ENCODE measurements at places on chromosomes 3 and 15.

GRCh38 chr3:45355351-45355750 lies 33.0 kb upstream of the LARS2 start:
- DNase-seq: no peak

DNA sequence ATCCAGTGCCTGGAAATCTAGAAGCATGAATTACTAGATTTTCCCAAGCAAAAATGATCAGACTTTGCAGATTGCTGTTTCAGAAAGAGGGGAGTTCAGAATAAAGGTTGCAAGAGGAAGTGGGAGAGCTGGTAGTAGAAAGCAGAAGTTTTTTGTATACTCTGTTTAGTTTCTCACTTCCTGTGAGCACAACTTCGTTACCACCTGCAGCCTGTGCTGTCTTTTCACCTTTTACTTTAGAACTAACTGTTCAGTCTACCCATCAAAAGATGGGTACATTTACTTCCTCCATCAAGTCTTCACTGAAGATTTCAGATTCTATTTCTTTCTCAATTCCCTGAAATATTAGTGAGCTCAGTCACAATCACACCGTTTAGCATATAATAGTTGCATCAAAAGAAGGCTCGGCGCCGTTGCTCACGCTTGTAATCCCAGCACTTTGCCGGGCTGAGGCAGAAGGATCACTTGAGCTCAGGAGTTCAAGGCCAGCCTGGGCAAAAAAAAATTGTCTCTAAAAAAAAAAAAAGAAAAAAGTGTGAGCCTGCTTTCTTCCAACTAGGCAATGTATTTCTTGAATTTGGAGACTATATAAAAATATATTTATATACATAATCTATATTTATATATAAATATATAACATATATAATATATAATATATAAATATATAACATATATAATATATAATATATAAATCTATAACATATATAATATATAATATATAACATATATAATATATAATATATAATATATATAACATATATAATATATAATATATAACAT lies 1.8 kb upstream of the CEP97 start:
- DNase-seq: no peak

GRCh38 chr3:143814443-143814889 lies 33.8 kb downstream of the SLC9A9 start:
- DNase-seq: no peak

DNA sequence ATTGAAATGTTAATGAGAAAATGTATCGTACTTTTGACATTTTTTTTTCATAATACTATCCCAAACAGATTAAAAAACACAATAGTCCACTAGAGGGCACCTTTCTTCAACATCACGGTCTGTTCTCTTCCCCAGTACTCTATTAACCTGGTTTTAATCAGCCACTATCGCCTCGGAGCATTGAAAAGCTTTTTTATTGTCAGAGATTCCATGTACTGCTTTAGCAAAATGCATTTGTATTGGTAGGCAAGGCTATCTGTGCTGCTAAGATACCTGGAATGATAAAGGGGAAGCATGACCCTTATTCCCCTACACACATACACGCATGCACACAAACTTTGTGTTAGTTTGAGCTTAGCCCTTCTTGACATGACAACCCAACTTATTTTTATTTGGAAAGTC lies 160.1 kb upstream of the IL12A start:
- DNase-seq: no peak

DNA sequence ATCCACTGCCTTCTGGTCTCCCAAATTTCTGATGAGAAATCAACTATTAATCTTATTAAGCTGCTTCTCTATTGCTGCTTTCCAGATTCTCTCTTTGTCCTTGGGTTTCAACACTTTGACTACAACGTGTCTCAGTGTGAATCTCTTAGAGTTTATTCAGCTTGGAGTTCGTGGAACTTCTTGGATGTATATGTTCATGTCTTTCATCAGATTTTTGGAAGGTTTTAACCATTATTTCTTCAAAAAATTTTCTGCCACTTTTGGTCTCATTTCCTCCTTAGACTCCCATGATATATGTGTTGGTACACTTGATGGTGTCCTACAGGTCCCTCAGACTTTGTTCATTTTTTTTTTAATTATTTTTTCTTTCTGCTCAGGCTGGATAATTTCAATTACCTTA lies 36.0 kb downstream of the TICRR start:
- no peak for DNase-seq

GRCh38 chr3:166661621-166662020 lies 718.5 kb downstream of the ZBBX start:
- no peak for DNase-seq

- DNase-seq: no peak
Observed at GRCh38 chr3:190780524-190780923, 82.0 kb downstream of the GMNC start.

- DNase-seq: no peak
Observed at GRCh38 chr15:70870051-70870450, 16.1 kb upstream of the LARP6 start.

DNA sequence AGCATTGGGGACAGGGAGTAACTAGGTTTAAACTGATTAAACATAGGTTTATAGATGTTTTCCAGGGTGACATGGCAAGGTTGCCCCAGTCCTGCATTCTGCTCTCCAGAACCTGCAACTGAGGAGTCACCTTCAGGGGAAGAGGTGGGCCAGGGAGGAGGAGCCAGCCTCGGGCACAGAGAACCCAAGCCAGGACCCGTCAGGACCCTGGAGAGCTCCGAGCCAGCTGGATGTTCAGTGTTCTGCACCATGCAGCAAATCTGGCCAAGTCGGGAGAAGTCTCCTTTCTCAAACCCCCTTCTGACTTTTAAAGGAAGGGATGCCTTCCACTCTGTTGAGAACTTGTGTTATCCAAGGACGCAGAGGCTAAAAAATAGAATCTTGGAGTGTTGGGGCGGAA lies 62.1 kb upstream of the SLC6A11 start:
- peak; percentile 45 for DNase-seq

DNA sequence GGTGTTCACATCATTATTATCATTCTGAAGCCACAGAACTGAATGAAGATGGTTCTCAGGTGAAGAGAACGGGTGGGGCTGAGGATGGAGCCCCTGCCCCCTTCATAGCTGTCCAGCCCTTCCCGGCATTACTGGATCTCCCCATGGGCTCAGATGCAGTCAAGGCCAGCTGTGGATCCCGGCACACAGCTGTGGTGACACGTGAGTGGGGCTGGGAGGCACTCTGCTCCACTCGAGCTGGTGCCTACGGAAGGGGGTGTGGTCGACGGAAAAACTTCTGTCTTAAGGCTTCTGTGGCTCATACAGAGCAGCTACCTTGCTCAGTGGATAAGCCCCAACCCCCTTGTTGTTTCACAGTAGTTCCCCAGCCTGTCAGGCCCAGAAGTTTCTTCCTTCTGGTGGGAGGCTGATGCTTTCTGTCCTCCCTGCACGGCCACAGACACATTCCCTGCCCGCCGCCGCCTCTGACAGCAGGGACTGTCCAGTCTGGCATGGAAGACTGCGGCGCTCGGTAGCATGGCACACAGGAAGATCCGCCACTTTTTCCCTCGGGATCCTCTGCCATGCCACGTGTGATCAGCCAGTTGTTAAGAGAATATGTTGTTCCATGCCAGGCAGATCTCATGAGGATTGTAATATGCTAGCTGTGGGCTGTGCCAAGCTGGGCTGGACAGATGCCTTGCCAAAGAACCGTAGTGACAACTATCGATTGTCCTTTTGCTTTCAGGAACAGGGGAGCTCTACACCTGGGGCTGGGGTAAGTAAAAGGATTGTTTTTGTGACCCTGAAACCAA lies 5.8 kb downstream of the RCCD1 start:
- no peak for DNase-seq

GRCh38 chr3:122324871-122325323 lies at the start of gene CSTA:
TSS of gene CSTA (plus strand) at chr3:122325248. CDS start at chr3:122325293, 45 bp downstream.
- no peak for DNase-seq

DNA sequence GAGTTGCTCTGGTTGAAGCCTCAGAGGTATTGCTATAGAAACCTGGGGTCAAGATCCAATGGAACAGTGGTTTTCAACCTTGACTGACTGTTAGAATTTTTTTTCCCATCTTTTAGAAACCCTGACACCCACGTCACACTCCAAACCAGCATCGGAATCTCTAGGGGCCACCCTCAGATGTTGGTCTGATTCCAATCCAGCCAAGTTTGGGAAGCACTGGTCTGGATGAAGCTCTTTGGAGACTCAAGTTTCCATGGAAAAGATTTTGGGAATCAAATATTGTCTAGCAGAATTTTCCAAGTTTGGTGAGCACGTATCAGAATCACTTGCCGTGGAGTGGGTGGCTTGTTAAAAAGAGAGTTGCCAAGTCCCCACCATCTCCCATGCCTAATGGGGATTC lies 103.8 kb downstream of the THSD4 start:
- no peak for DNase-seq

GRCh38 chr15:96160800-96161199 lies 169.7 kb upstream of the NR2F2 start:
- no peak for DNase-seq

DNA sequence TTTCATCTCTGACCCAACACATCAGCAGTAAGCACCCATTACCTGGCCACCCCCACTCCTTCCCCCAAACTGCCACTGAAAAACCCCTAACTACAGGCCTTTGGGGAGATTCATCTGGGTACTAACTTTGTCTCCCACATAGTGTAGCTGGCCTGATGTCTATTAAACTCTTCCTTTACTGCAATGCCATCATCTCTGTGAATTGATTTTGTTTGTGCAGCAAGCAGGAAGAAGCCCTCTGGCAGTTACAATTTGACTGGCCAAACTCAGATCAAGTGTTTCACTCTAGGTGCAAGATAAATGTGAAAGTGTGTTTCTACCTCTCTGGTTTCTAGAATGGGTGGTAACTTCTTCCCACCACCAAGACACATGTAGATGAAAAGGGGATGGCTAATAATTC lies 26.7 kb upstream of the OR5K4 start:
- no peak for DNase-seq

DNA sequence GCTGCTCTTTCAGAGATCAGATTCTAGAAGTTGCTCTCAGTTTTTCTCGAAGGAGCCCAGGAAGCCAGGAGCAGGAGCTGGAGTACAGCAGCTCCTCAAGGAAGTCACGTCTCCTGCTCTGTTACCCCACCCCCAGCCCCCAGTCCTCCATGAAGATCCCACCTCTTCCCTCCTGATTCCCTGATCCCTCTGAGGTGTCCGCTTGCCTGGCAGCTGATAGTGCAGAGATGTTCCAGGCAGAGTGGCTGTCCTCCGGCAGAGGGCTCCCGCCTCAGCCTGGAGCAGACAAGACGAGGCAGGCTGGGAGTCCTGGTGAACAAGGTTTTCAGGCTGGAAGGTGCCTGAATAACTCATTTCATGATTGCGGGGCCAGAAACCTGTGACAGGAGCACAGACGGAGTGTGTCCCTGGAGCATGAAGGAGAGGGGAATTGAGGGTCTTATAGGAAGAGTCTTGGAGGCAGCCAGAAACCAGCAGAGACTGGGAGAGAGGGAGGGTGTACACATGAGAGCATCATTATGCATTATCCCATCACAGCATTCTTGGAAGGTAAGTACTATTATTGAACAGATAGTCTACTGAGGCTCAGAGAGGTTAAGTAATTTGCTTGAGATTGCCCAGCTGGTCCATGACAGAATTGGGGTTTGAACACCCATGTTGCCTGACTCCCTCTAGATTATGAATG lies 1.2 kb downstream of the HRH1 start:
- no peak for DNase-seq

- DNase-seq: no peak
Observed at GRCh38 chr3:173395412-173396181, 1.9 kb upstream of the NLGN1 start.

- no peak for DNase-seq
Observed at GRCh38 chr3:192128060-192128459, 599.3 kb downstream of the FGF12 start.

DNA sequence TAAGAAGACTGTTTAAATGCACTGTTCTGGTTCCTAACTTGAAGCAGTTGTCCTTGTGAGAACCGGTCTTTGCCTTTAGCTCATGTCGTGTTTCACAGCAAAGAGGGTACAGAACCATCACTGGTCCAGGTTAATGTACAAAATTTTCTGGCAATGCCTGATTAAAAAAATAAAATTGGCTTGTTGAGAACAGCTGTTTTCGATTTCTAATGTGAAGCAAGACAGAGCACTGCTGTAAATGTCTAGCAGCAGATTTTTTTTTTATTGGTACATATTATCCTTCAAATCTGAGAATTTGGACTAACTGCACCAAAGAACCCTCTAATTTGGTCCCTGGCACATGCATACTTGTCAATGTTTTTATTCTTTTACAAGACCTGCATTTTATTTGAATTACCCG lies 103.3 kb downstream of the STT3B start:
- no peak for DNase-seq

DNA sequence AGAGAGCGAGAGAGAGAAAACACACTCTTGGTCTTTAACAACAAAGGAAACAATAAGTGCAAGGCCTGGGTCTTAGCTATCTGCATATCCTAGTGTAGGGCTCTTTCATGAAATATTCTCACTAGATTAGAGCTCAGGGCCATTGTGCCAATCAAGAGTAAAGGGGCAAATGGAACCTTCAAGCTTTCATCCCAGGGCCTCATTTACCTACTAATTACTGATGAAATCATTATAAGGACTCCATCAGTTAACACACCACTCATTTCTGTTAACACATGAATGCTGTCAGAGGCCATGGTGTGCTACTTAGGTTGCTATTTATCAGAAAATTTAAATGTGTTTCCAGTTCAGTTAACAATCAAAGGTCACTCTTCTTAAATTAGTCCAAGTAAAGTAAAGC lies 597.8 kb downstream of the ROBO1 start:
- no peak for DNase-seq

DNA sequence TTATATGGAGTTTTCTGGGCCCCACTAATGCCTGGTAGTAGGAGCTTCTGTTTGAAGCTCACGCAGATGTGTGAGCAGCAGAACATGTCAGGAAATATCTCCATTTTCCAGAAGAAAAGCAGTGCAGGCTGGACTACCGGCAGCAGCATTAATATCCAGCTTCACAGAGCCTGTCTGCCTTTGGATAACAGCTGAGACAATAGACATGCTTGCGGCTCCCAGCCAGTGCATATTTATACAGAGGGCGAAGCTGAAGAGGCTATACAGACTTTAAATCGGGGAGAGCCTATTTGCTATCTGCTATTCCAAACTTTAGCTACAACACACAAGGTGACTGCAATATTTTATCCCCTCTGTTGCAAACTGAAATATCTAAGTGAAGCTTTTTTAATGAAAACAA lies 250.1 kb upstream of the WNT5A start:
- no peak for DNase-seq

GRCh38 chr3:132721479-132722164 lies 587 bp downstream of the NPHP3 start:
- DNase-seq: peak; percentile 9

DNA sequence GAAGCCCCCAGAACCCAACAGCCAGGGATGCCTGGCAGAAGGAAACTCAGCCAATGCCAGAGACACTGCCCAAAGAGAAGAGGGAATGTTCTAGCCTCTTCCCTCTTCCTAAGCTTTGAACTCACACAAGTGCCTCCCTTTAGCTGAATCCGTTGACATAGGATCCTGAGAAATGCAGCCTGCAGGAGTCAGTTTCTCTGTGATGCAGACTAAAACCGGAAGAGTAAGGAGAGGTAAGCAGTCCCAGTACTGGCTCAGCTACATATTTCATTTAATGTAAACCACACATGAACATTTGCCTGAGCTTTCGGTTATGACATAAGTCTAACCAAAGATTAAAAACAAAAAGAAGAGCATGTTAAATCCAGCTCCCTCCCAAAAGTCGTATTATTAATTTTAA lies 768.7 kb downstream of the TBL1XR1 start:
- DNase-seq: no peak

Data from stimulated activated CD4-positive, alpha-beta T cell treated with anti-CD3 and anti-CD28 coated beads, Interleukin-4, amount 100 ng/mL, for 4 hours (primary cell).